Femur (tissue), 1 donor: ENCODE measurements at places on chromosomes 2 and 18.
A peak's percentile ranks its signal among the peaks of the same experiment; 100 is the strongest.

- no peak for DNase-seq
These were observed 101.7 kb downstream of the B3GNT2 start for GRCh38 chr2:62297624-62298010.

GRCh38 chr2:54755641-54756326 lies 32.3 kb downstream of the EML6 start:
- DNase-seq: no peak

DNA sequence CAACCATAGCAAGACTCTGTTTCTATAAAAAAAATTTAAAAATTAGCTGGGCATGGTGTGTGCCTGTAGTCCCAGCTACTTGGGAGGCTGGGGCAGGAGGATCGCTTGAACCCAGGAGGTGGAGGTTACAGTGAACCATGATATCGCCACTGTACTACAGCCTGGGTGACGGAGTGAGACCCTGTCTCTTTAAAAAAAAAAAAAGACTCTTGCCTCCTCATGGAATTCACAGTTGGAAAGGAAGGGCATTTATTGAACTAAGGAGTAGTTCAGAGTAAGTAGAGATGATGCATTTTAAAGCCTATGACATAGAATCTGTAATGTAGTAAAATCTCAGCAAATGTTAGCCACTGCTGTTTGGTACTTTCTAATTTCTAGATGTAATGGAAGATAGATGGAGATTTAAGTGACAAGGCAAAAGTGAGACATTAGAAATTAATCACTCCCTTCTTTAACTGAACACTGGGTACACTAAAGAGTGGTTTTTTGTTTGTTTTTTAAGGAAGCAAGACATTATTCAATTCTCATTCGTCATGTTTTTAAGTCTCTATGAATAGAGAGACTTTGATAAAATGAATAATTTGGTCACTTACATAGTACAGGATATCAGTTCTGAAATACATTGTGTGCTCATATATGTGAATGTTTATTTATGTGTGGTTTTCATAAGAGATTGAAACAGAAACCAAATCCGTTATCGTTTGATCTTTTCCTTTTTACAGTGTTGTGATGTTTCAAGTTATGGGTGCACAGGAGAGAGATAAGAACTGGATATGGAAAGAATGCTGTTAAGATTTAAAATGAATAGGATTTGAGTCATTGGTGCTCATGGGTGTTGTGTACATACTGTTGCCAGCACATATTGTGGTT lies 186.1 kb upstream of the STON1 start:
- DNase-seq: no peak

DNA sequence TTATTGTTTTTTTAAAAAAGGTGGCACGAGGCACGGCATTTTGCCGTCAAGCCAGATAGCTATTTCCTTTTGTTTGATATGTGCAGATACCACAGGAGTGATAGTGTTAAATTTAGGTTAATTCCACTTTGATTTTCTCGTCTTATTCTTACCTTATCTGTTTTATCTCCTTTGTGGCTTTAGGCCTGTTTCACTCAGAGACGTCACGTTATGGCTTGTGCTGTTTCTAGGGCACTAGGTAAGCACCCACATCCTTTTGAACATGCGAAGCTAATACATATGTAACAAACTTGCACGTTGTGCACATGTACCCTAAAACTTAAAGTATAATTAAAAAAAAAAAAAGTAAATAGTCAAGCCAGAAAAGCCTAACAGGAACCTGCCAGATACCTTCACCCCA lies 57.8 kb downstream of the C18orf63 start:
- DNase-seq: no peak

DNA sequence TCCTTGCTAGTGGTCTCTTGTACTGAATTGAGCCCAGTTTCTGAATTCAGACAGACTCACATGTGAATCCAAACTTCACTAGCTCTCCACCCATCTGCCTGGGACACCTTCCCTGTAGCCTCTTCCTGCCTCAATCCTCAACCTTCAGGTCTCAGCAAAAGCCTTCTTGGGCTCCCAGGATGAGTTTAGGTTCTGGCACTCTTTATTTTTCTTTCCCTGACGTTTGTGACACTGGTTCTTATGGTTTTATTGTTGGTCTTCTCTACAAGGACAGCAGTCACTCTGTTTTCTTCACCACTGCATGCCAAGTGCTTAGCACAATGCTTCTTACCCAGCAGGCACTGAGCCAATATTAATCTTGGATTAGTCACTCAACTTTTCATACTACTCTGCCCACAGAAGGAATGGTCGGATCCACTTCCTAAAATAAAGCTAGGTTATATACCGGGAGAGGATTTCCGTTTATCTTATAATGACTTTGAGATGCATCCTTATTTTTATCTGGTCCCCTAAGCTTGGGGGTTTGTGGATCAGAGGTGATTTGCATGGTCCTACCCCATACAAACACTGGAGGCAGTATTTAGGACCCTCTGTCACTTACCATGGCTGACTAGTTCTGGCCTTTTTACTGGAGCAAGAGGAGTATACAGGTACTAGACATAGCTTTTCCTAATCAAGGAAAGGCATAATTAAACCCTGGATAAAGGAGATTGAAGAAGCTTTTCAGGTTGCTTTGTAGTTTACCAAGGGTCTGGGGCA lies 186.3 kb downstream of the MYCN start:
- no peak for DNase-seq

DNA sequence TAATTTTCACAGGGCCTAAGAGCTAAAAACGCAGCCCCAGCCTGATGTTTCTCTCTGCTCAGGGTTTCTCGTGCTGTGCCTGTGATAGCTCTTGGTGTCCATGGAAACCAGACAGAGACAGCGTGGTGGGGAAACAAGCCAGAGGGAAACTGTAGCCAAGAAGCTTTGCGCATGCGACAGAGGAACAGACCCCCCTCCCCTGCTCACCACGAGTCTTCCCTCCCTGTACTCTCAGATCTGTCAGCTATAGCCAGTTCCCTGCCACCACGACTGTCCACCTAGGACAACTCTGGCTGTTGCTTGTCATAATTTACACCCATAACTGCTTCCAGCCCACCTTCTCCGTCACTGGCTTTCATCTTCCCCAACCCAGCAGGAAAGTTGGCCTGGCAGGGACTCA lies 13.2 kb upstream of the DNAJC27 start:
- DNase-seq: peak; percentile 93

- no peak for DNase-seq
These were observed 207.7 kb upstream of the COL3A1 start for GRCh38 chr2:188766471-188766856.

DNA sequence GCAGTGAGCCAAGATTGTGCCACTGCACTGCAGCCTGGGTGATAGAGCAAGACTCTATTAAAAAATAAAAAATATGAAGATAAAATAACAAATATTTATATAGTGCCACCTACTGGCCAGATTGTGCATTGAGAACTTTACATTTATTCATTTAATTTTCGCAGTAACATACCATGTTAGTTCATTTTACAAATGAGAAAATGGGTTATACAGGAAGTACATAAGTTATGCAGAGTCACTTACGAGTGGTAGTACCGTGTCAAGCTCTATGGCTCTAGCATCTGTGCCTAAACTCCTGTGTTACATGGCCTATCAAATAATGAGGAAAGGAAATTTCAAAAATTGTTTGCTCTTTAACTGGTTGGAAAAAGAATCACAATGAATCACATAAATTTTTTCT lies 27.9 kb downstream of the RIF1 start:
- no peak for DNase-seq

GRCh38 chr2:124663645-124663997 lies 638.5 kb downstream of the CNTNAP5 start:
- DNase-seq: no peak

GRCh38 chr18:58045242-58046092 lies 1.4 kb downstream of the NEDD4L start:
- DNase-seq: peak; percentile 65

GRCh38 chr2:468648-469336 lies 180.9 kb upstream of the ALKAL2 start:
- DNase-seq: no peak

DNA sequence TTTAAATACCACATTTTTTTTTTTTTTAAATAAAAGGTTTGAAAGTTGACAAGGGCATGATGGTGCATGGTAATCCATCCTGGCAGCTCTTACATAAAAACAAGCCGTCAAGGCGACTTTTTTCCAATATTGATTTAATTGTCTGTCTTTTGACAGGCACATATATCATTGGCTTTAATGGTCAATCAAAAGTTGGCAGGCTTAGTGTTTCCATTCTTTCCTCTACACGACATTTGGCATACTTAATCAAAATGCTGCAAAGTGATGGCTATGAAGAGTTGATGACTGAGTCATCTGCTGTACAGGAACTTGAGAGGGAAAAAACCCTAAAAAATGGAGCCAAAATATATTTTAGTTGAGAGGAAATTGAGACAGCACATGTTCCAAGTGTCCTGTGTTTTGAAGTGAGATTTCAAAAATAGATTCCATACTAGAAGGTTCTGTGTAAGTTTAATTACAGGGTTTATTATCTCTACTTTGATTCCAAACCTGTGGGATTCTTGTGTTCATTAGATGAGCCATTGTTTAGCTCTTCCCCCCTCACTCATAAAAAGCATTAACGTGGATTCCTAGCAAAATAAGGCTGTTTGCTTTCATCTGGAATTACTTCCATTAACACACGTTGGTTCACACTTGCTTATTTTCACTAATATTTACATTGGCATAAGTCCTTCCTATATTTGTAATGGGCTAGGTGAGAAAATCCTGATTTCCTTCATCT lies 3.2 kb downstream of the TSHZ1 start:
- no peak for DNase-seq

DNA sequence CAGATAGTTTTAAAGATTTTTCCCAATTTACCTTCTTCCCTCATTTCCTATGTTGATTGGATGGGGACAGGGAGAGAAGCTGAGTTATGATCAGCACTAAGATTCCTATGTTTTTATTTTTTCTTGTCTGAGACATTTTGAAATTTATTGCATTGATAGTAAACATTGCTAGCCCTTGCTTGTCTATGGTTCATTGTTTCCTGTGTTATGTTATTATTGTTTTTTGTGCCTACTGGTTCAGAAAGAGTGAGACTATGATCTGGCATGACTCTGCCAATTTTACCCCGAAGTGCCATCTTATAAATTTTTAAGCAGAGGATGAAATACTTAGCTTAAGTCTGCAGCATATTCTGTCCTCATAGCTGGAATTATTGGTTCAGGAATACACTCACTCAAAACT lies 478.5 kb downstream of the MBD2 start:
- no peak for DNase-seq

- no peak for DNase-seq
These were observed 85.5 kb downstream of the SCN1A start for GRCh38 chr2:166042356-166042755.

DNA sequence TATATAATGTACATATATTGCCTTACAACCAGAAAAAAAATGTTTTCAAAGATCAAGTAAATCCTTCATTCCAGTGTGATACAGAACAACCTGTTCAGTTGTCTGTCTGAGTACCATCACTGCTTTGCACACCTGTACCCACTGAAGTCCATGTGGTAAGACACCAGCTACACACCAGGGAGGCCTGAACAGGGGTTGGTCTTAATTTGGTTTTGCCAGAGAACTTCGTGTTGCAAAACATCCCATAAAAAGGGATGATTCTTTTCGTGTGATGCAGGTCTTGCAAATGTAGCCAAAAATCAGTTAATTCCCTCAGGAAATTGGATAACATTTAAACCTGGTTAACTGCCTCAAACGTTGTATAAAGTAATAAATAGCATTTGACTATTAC lies 73.7 kb upstream of the SLC1A4 start:
- DNase-seq: no peak

GRCh38 chr2:202237787-202238233 lies 587 bp downstream of the SUMO1 start:
- DNase-seq: peak; percentile 51

DNA sequence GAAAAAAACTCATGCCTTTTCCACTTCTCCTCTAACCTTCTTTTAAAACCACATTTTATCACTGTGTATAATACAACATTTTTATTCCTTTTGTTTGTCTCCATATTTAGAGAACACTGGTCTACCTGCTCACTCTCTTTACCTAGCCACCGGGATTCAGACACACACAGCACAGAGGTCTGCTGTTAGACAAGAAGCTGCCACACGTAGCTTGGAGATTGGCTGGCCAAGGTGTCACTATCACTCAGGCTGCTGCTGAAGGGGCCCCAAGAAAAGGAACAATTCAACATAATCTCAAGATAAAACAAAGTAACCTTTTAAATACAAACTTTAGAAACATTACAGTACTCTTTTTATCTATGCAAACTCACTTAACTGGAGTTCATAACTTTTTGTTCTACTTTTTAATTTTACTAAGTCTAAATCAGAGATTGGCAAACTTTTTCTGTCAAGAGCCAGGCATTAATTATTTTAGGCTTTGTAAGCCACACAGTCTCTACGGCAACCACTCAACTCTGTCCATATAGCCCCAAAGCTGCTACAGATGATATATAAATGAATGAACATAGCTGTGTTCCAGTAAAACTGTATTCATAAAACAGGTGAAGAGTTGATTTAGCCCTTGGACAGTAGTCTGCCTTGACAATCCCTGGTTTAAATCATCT lies 25.8 kb downstream of the FEZ2 start:
- no peak for DNase-seq

DNA sequence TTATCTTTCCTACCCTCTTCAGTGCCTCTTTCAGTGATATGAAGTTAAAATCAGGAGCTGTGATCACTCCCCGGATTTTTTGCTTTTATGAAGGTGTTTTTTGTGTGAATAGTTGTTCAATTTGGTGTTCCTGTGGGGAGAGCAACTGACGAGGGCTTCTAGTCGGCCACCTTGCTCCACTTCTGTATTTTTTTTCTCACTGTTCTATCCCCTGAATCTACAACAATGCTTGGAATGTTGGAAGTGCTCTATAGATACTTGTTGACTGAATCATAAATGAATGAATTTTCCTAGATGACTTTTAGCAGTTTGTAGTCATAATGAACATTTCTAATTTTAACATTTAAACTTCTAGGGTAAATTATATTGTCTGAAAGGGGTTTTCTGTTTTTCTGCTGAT lies 247.3 kb downstream of the ZNF385B start:
- no peak for DNase-seq

GRCh38 chr2:14616342-14616741 lies 16.2 kb upstream of the LRATD1 start:
- no peak for DNase-seq
